ENCODE measurements at places on chromosomes 12 and 14.

GRCh38 chr12:121189131-121189530 lies 20.8 kb upstream of the P2RX4 start:
- peaks cover 16% of the 10 kb centered on the region for H3K27me3 ChIP-seq
- no peak for DNase-seq
- peaks cover 6% of the 10 kb centered on the region for H3K4me1 ChIP-seq
- H3K4me3 ChIP-seq: no peak overlapping the region
- no peak overlapping the region for H3K27ac ChIP-seq

- no peak overlapping the region for H3K27ac ChIP-seq
- H3K4me3 ChIP-seq: no peak overlapping the region
- peaks cover 6% of the 10 kb centered on the region for H3K27me3 ChIP-seq
- H3K4me1 ChIP-seq: no peaks in the 10 kb centered on the region
- no peak for DNase-seq
These were observed 24.7 kb upstream of the SGPP1 start for GRCh38 chr14:63752449-63753169.

- no peak for DNase-seq
- peaks cover 8% of the 10 kb centered on the region for H3K27me3 ChIP-seq
- H3K4me3 ChIP-seq: no peak overlapping the region
- peaks cover 5% of the 10 kb centered on the region for H3K4me1 ChIP-seq
These were observed 89.1 kb upstream of the RIC8B start for GRCh38 chr12:106685381-106685780.

GRCh38 chr14:69769623-69770022 lies 2.7 kb downstream of the SRSF5 start:
- H3K36me3 ChIP-seq: peaks cover 81% of the 10 kb centered on the region
- peaks cover 51% of the 10 kb centered on the region for H3K4me1 ChIP-seq
- DNase-seq: no peak

DNA sequence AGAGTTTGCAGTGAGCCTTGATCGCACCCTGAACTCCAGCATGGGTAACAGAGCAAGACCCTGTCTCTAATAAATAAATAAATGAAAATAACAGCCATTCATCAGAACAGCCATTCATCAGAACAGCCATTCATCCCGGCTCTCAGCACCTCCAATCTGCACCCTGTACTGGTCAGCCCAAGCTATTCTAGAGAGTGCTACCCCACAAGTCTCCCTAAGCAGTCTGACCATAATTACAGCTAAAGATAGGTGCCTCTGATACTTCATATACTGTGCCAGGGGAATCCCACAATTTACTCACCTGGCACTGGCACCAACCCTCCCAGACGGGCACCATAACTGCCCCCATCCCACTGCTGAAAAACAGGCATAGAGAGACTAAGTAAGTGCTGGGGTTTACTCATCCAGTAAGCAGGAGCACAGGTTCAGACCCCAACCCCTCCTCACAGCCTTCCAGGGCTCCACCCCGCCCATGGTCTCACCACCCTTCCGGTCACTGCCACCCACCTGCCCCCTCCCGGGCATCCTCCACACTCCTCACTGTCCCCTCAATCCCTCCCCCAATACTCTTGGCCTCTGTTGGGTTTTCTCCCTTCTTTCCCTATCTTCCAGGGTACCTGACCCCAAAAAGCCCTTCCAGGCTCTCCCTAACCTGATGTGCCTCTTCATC lies 15.2 kb upstream of the EIF5 start:
- H3K4me1 ChIP-seq: peaks cover 30% of the 10 kb centered on the region
- peaks cover 8% of the 10 kb centered on the region for H3K27me3 ChIP-seq
- no peaks in the 10 kb centered on the region for H3K36me3 ChIP-seq
- no peak for DNase-seq

DNA sequence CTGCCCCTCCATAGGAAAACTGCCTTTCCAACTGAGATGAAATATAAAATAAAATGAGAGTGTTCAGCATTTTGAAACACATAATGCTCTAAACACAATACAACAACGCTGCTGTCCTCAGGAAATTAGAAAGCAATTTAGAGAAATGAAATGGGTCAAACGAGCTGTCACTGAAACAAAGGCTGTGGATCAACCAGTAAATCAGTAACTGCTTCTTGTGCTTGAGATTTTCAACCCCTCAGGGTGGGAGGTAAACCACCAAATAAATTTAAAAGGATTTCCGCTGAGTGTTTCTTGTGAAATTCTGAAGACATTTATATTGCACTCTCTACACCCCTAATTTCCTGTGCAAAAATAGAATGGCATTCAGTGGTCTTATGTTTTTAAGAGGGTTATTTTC lies 657.1 kb upstream of the SEL1L start:
- peaks cover 3% of the 10 kb centered on the region for H3K27me3 ChIP-seq
- no peak overlapping the region for H3K27ac ChIP-seq
- no peaks in the 10 kb centered on the region for H3K4me1 ChIP-seq
- no peak overlapping the region for H3K4me3 ChIP-seq

- peaks cover 16% of the 10 kb centered on the region for H3K27me3 ChIP-seq
- H3K27ac ChIP-seq: no peak overlapping the region
- H3K4me3 ChIP-seq: no peak overlapping the region
- no peak for DNase-seq
- peaks cover 32% of the 10 kb centered on the region for H3K4me1 ChIP-seq
These were observed 37.5 kb downstream of the P2RX7 start for GRCh38 chr12:121170151-121170550.

- peaks cover 38% of the 10 kb centered on the region for H3K36me3 ChIP-seq
- DNase-seq: peak; percentile 85
- peaks cover 71% of the 10 kb centered on the region for H3K4me1 ChIP-seq
- peaks cover 20% of the 10 kb centered on the region for H3K27me3 ChIP-seq
These were observed 2.5 kb downstream of the COL2A1 start for GRCh38 chr12:48001505-48002413.

- no peak overlapping the region for H3K4me3 ChIP-seq
- no peak overlapping the region for H3K27ac ChIP-seq
- H3K27me3 ChIP-seq: peaks cover 3% of the 10 kb centered on the region
- no peak for DNase-seq
- H3K36me3 ChIP-seq: no peaks in the 10 kb centered on the region
These were observed 144.0 kb upstream of the TMPO start for GRCh38 chr12:98371419-98371818.

- H3K4me3 ChIP-seq: peak overlapping the region; percentile 34
- H3K4me1 ChIP-seq: peaks cover 37% of the 10 kb centered on the region
- peak overlapping the region; percentile 97 for H3K27ac ChIP-seq
These were observed 460.1 kb downstream of the NAV3 start for GRCh38 chr12:78290606-78291345.

- H3K4me1 ChIP-seq: no peaks in the 10 kb centered on the region
- peaks cover 9% of the 10 kb centered on the region for H3K27me3 ChIP-seq
- no peak overlapping the region for H3K27ac ChIP-seq
- H3K4me3 ChIP-seq: no peak overlapping the region
- no peaks in the 10 kb centered on the region for H3K36me3 ChIP-seq
These were observed 63.3 kb upstream of the HSPB8 start for GRCh38 chr12:119115296-119115905.

DNA sequence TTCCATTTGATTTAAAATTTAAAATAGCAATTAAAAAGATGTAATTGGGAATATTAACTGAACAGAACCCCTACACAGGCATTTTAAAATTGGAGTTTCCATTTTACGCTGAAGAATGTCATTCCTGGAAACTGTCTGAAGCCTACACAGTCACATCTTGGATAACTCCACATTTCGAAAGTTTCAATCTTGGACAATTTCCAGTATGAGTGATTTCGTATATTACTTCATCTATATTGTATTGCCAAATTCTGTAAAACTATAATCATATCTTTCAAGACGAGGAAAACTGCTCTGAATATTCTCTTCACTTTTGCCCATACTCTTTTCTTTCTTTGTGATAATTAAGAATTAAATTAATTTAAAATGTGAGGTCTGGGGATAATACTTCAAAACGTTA lies 194.2 kb upstream of the ABCD2 start:
- DNase-seq: no peak
- H3K4me1 ChIP-seq: no peaks in the 10 kb centered on the region
- no peak overlapping the region for H3K4me3 ChIP-seq

GRCh38 chr12:89546151-89546550 lies 20.3 kb upstream of the POC1B start:
- H3K27ac ChIP-seq: no peak overlapping the region
- no peaks in the 10 kb centered on the region for H3K36me3 ChIP-seq
- peaks cover 39% of the 10 kb centered on the region for H3K4me1 ChIP-seq
- no peak overlapping the region for H3K4me3 ChIP-seq

DNA sequence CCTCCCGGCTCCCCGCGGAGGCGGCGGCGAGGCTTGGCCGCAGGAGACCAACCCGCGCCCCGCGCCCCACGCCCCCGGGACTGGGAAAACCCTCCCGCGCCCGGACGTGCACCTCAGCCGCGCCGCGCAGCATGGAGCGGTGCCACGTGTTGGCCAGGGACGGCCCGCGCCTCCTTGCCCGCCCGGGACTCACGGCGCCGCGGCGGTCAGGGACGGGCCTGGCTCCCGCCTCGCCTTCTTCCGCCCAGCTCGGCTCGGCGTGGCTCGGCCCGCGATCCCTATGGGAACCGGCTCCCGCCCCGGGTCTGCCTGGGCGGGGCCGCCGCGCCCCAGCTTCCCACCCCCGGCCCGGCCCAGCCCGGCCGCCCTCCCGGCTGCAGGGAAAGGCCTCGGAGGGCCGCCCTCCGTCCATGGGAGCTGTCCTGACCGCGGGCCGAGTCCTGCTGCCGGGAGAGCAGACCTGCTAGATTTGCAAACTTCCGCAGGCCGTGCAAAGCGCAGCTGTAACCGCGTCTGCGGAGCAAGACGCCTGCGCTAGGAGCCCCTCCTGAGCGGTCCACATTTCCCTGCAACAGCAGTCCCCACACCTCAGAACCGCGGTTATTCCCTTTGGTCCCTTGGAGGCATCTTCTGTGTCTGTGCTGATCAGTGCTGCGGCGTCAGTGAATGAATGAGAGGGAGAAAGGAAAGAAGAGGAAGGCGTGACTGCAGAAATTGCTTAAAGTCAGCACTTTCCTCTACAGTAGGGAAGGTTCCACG lies at the start of gene CDKL1:
CDKL1 (minus strand) TSS at position 251 of the 759 bp plus-strand sequence. CDS start 1,013 bp downstream, outside the sequence.
- no peak within 1 kb of the TSS for H3K27ac ChIP-seq
- H3K36me3 ChIP-seq: no peaks in the 10 kb centered on the region
- H3K4me3 ChIP-seq: peak within 1 kb of the TSS; percentile 89
- H3K4me1 ChIP-seq: peaks cover 24% of the 10 kb centered on the region
- H3K27me3 ChIP-seq: peaks cover 35% of the 10 kb centered on the region

DNA sequence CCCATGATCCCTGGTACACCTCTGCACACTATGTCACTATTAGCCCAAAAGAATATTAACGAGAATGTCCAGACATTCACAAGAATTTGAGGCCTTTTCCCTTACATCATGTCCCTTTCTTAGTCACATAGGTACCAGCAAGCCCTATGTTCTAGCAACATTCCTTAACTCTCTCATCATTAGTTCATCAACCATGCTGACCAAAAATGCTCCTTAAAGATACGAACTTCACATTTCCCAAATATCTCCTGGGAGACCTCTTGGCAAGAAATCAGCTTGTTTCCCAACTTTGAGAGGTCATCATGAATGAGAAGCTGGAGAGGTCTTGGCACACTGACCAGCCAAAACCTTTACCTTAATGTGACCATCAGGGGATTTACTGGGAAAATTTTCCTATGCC lies 4.6 kb downstream of the SALL2 start:
- H3K4me3 ChIP-seq: no peak overlapping the region
- no peak for DNase-seq
- peaks cover 3% of the 10 kb centered on the region for H3K27me3 ChIP-seq
- H3K36me3 ChIP-seq: peaks cover 61% of the 10 kb centered on the region

DNA sequence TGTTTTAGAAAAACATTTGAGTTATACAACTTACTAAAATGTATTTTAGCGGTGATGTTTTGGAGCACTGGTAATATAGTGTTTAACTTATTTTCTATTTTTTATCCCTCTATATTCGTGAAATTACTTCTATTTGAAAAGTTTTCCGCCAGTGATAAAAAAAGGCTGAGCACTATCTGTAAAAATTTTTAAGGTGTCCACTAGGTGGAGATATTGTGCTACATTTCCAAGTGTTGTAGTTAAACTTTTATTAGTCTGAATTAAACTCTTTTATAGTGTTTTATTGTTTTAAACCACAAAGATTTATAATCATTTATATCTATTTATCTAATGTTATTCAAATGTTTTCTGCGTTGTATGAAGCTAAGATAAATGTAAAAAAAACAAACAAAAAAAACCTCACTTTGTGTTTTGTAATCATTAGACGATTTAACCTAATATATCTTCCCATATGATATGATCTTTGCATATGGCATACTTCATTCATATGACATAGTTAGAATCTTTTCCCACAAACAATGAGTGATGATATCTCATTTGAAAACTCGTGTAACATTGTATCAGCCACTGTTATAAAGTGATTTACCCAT lies 11.8 kb downstream of the ALG10B start:
- H3K27me3 ChIP-seq: no peaks in the 10 kb centered on the region
- no peak overlapping the region for H3K27ac ChIP-seq
- H3K36me3 ChIP-seq: peaks cover 16% of the 10 kb centered on the region
- H3K4me3 ChIP-seq: no peak overlapping the region

GRCh38 chr14:41302776-41303175 lies 303.9 kb upstream of the LRFN5 start:
- DNase-seq: no peak
- H3K4me1 ChIP-seq: no peaks in the 10 kb centered on the region
- H3K4me3 ChIP-seq: no peak overlapping the region
- H3K36me3 ChIP-seq: no peaks in the 10 kb centered on the region

GRCh38 chr12:12713932-12714275 lies 3.3 kb upstream of the CDKN1B start:
- H3K36me3 ChIP-seq: peaks cover 2% of the 10 kb centered on the region
- H3K4me1 ChIP-seq: peaks cover 42% of the 10 kb centered on the region
- peaks cover 17% of the 10 kb centered on the region for H3K27me3 ChIP-seq
- DNase-seq: no peak
- H3K4me3 ChIP-seq: peak overlapping the region; percentile 77

GRCh38 chr12:23753628-23754365 lies 195.7 kb downstream of the SOX5 start:
- peak overlapping the region; percentile 51 for H3K27ac ChIP-seq
- no peak for DNase-seq
- H3K27me3 ChIP-seq: no peaks in the 10 kb centered on the region
- no peaks in the 10 kb centered on the region for H3K36me3 ChIP-seq

GRCh38 chr12:22046968-22047390 lies 961 bp downstream of the CMAS start:
- peak overlapping the region; percentile 96 for H3K4me3 ChIP-seq
- H3K4me1 ChIP-seq: peaks cover 35% of the 10 kb centered on the region
- no peak for DNase-seq
- peak overlapping the region; percentile 68 for H3K27ac ChIP-seq

DNA sequence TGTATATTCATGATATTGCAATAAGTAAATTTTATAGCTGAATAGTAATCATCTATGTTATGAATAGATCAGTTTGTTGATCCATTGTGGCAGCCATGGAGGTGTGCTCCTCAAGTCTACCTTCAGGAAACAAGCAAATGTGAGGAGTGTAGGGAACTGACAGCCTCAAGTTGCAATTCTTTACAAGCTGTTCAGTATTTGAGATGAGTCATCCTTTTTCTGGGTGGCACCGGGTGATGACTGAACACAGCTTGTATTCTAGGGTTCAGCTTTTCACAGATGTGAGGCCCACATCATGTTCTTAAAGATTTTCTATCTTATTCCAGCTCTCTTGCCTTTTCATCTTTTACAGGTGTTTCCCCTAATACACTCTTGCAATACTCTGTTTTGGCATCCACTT lies 452.4 kb downstream of the KCNH5 start:
- no peak overlapping the region for H3K27ac ChIP-seq
- no peaks in the 10 kb centered on the region for H3K4me1 ChIP-seq
- peaks cover 9% of the 10 kb centered on the region for H3K36me3 ChIP-seq
- peaks cover 3% of the 10 kb centered on the region for H3K27me3 ChIP-seq
- DNase-seq: no peak

- no peak for DNase-seq
- H3K27ac ChIP-seq: no peak overlapping the region
- H3K36me3 ChIP-seq: no peaks in the 10 kb centered on the region
- H3K4me3 ChIP-seq: no peak overlapping the region
- H3K4me1 ChIP-seq: peaks cover 20% of the 10 kb centered on the region
- H3K27me3 ChIP-seq: peaks cover 2% of the 10 kb centered on the region
These were observed 7.6 kb upstream of the MAP1LC3B2 start for GRCh38 chr12:116551619-116551951.

- peak; percentile 30 for DNase-seq
- H3K36me3 ChIP-seq: no peaks in the 10 kb centered on the region
- H3K4me1 ChIP-seq: peaks cover 5% of the 10 kb centered on the region
These were observed 34.5 kb upstream of the VRK1 start for GRCh38 chr14:96762650-96763049.

Measured in nephron progenitor cell (in vitro differentiated cells).